ENCODE measurements at places on chromosomes 16 and 17.

- DNase-seq: no peak
These were observed 12.7 kb downstream of the RNF227 start for GRCh38 chr17:7903154-7904103.

- DNase-seq: no peak
These were observed 133.1 kb downstream of the SNX11 start for GRCh38 chr17:48240562-48241130.

DNA sequence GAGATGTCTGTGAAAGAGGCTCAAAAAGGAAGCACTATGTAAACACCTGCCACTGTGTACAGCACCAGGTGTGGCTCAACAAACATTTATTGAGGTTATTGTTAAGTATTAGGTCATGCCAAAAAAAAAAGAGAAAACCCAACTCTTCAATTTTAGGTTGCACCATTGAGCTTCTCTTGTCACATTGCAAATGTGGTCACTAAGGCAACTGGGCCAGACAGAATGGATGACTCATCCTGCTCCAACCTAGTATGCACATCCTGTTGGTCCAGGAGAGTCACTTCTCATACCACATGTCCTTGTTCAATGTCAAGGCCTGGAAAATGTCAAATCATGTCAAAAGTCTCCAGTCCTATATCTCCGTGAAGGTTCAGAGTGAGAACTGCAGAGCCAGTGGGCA, 25.0 kb downstream of the HOXB1 start:
- DNase-seq: peak; percentile 38

DNA sequence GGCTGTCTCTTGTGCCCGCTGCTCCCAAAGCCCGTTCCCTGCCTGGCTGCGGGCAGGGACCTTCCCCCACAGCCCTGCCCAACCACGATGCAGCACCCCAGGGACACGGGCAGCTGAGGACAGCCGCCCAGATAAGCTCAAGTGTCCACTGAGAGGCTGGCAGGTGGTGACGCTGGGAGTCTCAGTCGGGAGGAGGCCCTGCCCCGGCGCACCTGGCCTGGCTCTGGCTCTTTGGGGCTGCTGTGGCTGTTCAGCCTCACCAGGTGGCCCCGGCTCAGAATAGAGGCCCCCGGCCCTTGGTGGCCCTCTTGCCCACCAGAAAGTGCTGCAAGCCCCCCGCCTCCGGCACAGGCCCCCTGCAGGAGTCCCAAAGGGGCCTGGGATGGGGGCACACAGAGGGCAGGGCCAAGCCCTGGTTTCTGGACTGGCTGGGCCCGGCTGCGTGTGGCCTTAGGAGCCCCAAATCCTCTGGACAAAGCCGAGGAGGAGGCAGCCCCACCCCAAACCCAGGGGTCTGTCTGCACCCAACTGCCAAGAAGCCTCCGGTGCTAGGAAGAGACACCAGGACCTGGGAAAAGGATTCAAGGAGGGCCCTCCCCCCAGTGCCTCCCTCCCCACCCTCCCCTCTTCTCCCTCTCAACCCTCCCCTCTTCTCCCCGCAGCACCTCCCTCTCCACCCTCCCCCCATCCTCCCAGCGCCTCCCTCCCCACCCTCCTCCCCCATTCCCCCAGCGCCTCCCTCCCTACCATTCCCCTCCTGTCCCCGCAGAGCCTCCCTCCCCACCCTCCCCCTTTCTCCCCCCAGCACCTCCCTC, 5.3 kb downstream of the NTHL1 start:
- DNase-seq: no peak

DNA sequence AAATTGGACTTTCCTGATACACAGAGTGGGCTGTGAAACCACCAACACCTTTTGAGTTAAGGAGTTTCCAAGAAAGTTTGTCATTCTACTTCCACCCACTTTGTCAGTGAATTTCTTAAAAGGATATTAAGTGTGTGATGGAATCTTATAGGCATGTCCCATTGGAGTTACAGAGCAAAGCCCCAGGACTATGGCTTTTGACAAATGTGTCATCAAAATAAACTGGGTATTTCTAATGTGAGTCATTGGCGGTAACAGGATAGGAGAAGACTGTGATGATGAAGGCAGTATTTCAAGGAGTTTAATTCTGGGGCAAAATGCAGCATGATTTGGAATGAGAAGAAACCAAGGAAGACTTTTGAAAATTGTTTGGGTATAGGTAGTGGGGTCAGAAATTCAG, 1013.8 kb upstream of the EEF2KMT start:
- no peak for DNase-seq

DNA sequence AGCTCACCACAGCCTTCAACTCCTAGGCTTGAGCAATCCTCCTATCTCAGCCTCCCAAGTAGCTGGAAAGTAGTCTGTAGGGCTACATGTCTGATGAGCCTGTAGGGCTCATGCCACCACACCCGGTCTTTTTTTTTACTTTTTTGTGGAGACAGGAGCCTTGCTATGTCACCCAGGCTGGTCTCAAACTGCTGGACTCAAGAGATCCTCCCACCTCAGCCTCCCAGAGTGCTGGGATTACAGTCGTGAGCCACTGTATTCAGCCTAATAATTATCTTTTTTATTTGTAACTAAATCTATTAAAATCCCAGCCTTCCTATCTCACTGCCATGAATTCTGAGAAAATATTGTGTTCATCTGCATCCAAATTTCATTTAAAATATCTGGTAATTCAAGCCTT, 15.1 kb downstream of the BRIP1 start:
- no peak for DNase-seq

- no peak for DNase-seq
These were observed 12.8 kb upstream of the ITGB3 start for GRCh38 chr17:47240806-47241205.

GRCh38 chr16:23505671-23506605, 4.4 kb downstream of the GGA2 start:
- DNase-seq: no peak

GRCh38 chr16:4410335-4411075, 5.9 kb downstream of the CORO7 start:
- DNase-seq: no peak

GRCh38 chr16:70576431-70577255, 53.0 kb downstream of the SF3B3 start:
- peak; percentile 75 for DNase-seq

DNA sequence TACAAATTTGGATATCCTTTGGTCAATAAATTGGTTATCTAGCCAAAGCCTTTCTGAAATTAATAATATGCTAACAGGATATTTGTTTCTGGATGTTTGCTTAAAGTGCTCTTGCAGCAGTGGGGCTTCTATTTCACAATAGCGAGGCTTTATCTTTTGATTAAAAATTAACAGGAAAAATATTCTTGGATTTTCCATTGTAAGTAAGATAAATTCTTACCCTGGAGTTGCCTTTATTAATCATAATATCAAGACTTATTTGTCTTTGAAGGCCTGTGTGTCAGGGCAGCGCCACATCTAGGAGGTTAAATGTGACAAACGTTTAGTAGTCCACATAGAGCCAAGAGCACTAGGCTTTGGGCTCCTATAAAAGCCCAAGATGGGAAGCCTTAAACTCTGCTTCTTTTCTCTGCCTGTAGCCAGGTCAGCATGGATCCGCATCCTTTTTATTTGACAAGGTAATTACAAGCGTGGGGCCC, 5.3 kb downstream of the TMEM97 start:
- DNase-seq: peak; percentile 44

GRCh38 chr17:17781591-17782496, 54.9 kb downstream of the SREBF1 start:
- DNase-seq: peak; percentile 70

- DNase-seq: peak; percentile 30
These were observed 37.7 kb downstream of the BAHCC1 start for GRCh38 chr17:81432941-81433340.

DNA sequence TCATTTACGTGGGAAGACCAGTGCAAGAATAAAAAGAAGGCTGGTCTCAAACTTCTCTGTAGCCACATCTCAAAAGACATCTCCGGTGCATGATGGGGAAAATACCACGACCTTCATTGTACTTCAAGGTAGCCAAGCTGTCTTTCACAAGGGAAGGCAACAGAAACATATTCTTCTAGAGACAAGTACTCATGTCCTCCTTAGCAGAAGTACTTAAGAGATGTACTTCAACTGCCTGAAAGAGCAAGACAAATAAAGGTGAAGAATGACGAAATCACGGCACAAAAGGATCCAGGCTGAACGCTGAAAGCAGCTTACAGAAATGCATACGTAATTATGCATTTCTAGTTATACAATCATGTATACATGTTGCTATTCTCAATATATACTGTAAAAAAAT, 124.1 kb upstream of the RCVRN start:
- DNase-seq: no peak

GRCh38 chr16:67154578-67155294, 3.9 kb upstream of the B3GNT9 start:
- DNase-seq: no peak

Measured in small intestine (tissue), 16 donors.